ENCODE measurements at places on chromosomes 2 and 18.
A peak's percentile ranks its signal among the peaks of the same experiment; 100 is the strongest.

GRCh38 chr18:59372975-59373374 is 13.9 kb upstream of the LMAN1 start:
- no peak for DNase-seq

DNA sequence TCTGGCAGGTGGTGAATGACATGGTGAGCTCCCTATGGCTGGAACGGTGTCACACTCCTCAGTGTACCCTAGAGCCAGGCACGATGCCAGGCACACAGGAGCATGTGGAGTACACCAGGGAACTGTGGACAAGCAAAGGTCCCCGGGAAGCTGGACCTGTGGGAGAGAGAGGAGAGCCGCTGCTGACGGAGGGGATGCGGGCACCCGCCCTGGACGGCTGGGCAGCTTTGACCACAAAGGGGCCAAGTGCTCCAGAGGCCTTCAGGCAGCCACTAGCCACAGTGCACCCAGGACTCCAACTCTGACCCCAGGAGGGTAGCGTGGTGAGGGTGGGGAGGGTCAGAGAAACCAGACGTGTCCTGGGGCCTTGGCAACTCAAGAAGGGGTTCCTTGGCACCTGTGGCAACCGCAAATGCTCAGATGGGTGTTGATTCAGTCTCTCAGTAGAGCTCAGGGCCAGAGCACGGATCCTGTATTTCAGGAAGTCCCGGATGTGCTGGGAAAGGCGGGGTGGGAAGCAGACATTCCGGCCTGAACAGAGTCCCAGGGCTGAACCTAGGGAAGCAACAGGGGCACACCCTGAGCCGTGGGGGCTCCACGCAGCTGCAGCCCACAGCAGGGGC is 2.3 kb upstream of the MAB21L4 start:
- DNase-seq = no peak

DNA sequence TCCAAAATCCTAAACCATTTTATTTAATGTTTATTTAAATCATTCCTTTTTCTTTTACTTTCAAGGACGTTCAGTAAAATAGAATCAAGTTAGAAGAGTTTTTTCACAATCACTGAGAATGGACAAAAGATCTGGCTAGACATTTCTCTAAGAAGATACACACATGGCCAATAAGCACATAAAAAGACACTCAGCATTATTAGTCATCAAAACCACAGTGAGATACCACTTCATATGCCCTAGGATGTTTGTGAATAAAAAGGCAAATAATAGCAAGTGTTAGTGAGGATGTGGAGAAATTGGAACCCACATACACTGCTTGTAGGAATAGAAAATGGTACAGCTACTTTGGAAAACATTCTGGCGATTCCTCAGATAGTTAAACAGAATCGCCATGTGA is 76.1 kb downstream of the RHBDD1 start:
- no peak for DNase-seq

GRCh38 chr2:190794377-190794776 is 86.2 kb upstream of the GLS start:
- DNase-seq = no peak

- no peak for DNase-seq
Measured at GRCh38 chr18:77635451-77635850, 385.8 kb downstream of the GALR1 start.

- peak; percentile 48 for DNase-seq
Measured at GRCh38 chr18:79681484-79682387, 2.1 kb downstream of the CTDP1 start.

DNA sequence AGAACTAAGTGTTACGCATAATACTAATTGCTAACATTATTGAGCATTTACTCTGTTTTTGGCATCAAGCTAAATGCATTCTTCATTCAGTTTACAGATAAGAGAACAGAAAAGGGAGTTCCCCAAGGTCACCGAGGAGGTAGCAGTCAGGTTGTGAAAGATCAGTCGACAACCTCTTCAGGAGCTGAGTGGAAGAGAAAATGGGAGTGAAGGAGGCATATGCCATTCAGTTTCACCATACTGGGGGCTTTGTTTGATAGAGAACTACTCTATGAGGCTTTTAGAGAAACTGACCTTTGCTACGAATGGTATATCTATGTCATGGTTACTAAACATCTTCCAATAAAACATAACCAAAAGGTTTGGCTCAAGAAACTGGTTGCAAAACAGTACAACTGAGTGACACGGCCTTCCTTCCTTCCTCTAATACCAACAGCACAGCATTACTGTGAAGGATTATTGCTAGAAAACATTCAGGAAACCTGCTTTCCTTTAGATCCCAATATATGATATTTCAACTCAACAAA is 112.1 kb downstream of the RBMS1 start:
- DNase-seq = no peak

DNA sequence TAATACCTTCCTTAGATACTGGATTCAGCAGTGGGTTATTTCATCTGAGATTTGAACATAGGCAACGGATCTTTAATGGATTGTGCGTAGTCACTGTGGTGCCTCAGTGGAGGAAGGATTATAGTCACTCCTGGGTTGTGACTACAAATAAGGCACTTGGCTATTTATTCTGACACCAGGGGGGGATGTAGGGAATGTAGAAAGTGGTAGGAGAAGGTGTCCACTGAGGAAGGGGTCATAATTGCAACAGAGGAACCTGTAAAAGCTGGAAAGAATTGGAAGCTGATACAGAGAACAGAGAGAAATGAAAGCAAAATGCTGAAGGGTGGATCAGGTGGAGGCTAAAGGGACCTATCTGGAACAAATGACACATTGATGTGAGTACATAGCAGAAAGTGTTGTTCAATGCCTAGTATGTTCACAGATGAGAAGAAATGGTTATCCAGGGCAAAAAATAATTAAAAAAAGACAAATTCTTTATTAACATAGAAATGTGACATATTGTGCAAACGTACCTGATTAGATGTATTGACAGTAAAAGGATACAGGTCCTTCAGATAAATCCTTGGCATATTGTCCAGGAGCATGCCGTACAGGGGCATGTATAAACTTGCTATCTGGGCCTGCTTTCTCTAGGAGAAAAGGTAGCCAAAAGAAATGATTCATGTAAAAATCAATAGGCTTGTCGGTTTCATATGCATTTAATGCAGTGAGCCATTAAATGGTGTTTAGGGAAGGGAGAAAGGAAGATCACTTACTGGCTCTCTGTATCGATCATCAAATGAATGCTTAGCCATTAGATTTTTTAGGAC is 91.2 kb upstream of the CCDC195 start:
- DNase-seq = no peak

- DNase-seq = no peak
Measured at GRCh38 chr2:220276741-220277444, 649.5 kb downstream of the SLC4A3 start.

DNA sequence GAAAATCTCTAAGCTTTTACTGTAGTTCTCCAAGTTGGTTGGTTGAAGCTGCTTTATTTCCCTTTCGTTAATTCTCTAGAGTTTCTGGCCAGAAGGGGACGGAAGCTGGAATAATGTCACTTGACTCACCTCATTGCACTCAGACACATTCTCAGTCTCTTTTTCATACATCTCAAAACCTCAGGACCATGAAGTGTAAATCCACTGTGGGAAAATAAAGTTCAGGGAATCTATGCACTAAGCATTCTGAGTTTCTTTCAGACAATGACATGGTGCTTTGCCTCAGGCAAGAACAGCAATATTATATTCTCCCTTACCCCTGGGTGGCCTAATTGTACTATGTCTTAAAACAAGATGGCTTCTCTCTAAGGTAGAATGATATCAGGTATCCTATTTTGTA is 167.8 kb downstream of the PRPF40A start:
- DNase-seq = no peak

Measured in activated CD8-positive, alpha-beta memory T cell treated with anti-CD3 and anti-CD28 coated beads for 1 hour (primary cell).